ENCODE measurements at places on chromosomes 2 and 18.

DNA sequence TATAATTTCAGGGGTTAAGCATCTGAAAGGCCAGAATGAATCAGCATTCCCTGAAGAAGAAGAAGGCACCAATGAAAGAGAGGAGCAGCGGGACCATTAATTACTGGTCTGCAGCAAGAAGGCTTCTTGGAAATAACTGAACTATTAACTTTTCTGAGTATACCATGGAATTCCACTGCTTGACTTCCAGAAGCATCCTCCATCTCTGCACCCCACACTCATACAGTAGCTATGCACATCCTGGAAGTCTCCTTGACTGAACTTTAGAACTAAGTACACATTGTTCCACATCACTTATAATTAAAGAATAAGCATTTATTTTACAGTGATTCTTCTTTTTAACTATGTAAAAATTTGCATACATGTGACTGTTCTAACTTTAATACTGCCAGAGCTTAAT is 131.5 kb downstream of the PPP1R1C start:
- no peak for DNase-seq

DNA sequence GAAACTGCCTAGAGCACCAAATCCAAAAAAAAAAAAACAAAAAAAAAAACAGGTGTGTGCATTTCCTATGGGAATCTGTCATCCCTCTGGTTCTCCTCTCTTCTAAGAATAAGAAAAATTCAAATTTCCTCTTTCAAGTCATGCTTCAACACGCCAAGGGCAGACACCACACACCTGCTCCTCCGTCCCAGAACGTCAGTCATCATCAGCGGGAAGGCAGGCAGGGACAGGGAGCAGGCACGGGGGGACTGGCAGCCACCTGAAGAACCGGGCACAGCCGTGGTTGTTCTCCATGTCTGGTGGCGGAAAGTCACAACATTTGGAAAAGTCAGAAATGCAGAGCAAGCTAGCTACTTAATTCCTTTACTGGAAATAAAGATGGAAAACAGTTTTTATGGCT is 214.8 kb downstream of the IKZF2 start:
- DNase-seq = no peak

DNA sequence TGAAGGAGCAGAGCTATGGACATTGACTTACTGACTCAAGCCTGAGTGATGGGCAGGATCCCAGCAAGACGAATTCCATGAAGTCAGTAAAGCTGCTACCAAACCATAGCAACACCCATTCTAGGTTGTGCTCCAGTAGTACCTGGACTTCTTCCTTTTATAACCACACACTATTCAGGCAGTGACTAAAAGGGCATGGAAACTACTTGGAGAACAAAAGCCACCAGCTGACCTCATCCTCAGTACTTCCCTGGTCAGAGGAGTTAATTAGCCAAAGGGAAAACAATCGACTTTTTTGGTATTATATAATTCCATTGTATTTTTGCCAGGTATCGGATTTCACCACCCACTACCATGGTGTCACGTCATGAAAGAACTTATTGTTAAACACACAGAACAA is 237.1 kb downstream of the TTC32 start:
- no peak for DNase-seq

DNA sequence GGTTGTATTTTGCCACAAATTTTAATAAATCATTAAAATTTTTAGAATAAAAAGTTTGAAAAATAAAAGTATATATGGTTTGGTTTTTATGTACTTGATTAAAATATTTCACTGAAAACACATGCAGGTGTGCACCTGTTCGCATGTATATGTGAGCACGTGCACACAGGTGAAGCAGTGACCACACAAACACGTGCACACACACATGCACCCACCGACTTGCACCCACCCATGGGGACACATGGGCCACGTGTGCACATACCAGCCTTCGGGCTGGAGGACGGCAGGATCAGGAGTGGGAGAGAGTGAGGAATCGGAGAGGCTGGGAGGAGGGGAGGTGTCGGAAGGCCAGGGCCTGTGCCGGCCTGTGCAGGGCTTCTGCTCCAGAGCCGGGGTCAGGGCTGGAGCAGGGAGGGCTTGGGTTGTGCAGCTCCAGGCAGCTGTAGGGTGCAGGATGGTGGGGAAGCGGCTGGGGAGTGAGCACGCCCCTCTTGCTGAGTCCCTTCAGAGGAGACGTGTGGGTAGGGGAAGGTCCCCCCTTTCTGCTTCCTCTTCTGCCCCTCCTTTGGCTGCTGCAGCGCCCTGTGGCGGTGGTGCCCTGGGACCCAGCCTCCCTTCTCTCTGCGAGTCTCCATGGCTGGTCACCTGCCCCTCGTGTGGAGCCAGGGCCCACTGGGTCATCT is 106.9 kb upstream of the HDAC4 start:
- no peak for DNase-seq

- DNase-seq = no peak
These were observed 8.6 kb downstream of the ITPRID2 start for GRCh38 chr2:181900007-181900651.

DNA sequence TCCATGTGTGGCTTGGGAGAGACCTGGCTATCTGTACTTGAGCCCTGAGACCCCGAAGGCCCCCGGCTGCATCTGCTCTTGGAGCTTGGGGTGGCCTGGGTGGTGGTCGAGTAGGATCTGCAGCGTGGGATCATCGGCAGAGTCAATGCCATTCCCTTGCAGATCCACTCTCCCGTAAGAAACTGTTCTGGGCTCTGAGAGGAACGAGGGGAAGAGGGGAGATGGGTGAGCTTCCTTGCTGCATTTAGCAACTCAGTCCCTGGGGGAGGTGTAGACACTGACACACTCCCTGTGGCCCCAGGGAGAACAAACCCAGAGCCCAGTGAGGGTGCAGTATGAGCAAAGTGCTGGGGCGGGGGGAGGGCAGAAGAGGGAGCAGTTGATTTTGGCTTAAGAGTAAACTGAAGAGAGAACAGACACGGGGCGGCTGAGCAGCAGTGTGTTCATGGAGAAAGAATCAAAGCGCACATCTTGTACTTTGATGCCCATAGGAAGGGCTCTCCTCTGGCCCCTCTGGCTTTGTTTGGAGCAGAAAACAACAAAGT is 8.5 kb downstream of the GREB1 start:
- no peak for DNase-seq
